ENCODE measurements at places on chromosomes 11 and 22. TPM values are rescaled to one million over a fixed set of nuclear protein-coding genes. Genes with fewer than 3 reads are reported as not detected.
A peak's percentile ranks its signal among the peaks of the same experiment; 100 is the strongest.

- DNase-seq = no peak
These were observed 21.5 kb downstream of the BIRC2 start for GRCh38 chr11:102368472-102368871.

DNA sequence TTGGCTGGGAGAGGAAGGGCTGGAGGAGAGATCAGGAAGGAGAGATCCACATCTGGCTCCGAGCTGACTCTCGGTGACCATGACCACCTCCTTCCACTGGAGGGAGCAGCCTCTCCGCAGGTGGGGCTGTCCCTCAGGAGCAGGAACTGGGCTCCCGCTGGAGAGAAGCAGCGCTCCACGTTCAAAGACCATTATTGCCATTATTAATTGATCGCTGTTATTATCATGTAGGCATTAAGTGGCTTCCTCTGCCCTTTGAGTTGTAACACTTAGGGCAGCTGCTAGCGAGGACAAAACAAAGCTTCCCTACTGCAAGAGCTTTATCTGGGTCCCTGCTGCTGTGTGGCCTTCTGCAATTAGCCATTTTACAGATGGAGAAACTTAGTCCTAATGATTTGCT is 251.9 kb downstream of the ST3GAL4 start:
- no peak for DNase-seq

- no peak for DNase-seq
These were observed 66.8 kb downstream of the CSTPP1 start for GRCh38 chr11:47003180-47003877.

GRCh38 chr11:8789864-8790263 is 107.3 kb downstream of the RPL27A start:
- no peak for DNase-seq

GRCh38 chr11:126816645-126817044 is 183.9 kb downstream of the KIRREL3 start:
- DNase-seq = no peak

DNA sequence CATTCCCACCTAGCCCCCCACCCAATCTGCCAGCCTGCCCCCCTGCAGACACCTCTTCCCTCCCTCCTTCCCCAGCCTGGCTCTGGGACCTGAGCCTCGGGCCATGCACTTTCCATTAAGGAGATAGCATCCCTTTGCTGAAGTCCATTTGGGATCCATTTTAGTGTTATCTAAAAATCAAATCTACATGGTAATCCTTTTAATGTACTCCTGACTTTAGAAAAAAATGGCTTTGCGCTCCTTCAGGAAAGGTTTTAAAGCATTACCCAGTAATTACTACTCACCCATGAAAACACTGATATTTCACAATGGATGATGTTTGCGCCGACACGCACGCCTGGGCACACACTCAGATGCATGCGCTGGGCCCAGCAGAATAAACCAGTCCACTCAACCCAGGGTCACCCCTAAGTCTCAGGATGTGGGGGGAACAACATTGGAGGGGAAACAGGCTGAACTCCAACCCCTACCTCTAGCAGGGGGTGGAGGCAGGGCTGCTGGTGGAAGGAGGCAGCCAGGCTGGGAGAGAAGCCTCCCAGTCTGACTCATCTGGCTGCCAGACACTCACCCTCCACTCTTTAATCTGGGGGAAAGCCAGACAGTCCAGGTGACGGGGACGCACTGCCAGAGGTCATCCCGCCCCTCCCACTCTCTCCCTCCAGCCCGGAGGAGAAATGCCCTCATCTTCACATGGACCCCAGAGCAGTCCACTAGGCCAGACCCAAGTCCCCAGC is 29.8 kb downstream of the LMO1 start:
- no peak for DNase-seq

DNA sequence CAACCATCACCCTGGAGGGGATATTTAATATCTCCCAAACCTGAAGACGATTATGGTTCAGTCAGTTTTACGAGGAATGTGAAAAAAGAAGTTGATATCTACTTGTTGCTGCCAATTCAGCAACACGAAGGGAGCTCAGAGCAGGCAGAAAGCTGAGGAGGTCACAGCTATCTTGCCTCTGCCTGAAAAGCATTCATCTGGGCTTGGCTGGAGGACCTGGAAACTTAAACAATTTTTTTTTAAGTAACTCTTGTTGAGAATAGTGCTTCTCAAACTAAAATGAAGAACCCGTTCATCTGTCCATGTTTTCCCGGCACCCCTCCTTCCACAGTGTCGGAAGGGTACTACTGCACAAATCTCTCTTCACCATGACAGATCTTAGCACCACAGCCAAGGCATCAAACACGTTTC is 98.9 kb downstream of the MICAL3 start:
- no peak for DNase-seq

DNA sequence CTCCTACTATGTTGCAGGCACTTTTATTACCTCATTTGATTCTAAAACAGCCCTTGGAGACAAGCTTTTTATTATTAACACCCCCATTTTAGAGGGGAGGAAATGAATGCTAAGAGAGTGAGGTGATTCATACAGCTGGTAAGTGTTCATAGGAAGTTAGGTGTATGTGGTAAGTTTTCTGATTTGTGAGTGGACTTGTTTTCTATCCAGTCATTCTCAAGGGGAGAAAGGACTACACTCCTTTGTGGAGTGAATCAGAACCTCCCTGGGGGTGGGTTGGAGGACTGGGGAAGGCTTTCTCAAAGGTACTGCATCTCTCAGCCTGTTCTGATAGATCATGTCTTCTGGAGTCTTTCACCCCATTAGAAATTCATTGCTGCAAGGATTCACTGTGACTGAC is 23.5 kb downstream of the PKNOX2 start:
- no peak for DNase-seq

MYBPC3 gene
- 0.32 TPM for total RNA-seq

- no peak for DNase-seq
These were observed 388.3 kb downstream of the BRD1 start for GRCh38 chr22:49439373-49439772.

- DNase-seq = no peak
These were observed 95.4 kb downstream of the TIMP3 start for GRCh38 chr22:32896891-32897290.

APOA4 gene
- not detected for total RNA-seq

- DNase-seq = no peak
These were observed 12.0 kb downstream of the ST14 start for GRCh38 chr11:130171534-130171933.

- DNase-seq = peak; percentile 77
These were observed 28.9 kb downstream of the CLMP start for GRCh38 chr11:123166071-123166559.

LUZP2 gene
- not detected for total RNA-seq

GRCh38 chr11:7418061-7418460 is 67.2 kb upstream of the OLFML1 start:
- DNase-seq = no peak

KRTAP5-9 gene
- not detected for total RNA-seq

APLNR gene
- total RNA-seq = not detected

GGT5 gene
- total RNA-seq = 18.0 TPM

GRCh38 chr22:47918276-47918921 is 1155.9 kb downstream of the TBC1D22A start:
- no peak for DNase-seq

DNA sequence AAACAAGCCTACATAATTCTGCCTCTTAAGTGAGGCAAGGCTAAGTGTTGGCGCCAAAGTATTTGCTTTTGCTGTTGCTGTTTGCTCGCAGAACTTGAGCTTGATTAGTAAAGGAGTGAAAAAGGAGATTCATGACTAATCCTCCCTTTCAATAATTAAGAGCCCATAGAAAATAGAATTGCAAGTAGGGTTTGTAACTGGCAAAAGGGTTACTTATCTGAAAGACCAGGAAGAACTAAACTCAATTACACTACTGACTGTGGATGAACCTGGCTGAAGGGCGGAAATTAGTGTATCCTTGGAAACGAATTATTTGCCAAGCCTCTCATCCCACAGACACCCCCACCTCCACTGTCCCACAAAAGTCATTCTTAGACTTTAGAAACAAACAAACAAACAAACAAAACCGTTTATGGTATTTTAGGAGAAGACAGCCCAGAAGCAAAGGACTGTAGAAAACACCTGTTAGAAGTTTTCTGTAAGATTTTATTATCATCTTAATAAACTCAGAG is 411 bp upstream of the EXPH5 start:
- DNase-seq = no peak

GRCh38 chr11:454043-454442 is 4.0 kb downstream of the PTDSS2 start:
- no peak for DNase-seq

DNA sequence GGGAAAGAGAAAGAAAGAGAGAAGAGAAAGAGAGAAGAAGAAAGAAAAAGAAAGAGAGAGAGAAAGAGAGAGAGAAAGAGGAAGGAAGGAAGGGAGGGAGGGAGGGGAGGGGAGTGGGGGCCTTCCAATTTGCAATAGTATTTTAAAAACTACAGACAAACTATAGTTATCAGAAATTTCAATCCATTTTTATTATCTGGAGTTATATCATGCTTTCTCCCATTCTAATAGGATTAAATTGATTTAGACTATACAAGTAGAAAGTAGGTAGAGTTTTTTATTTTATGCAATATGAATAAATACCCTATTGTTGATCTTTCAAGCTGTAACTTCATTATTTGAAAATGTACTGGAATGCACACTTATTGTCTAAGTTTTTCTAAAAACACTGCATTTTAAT is 70.2 kb upstream of the CEP126 start:
- DNase-seq = no peak

DNA sequence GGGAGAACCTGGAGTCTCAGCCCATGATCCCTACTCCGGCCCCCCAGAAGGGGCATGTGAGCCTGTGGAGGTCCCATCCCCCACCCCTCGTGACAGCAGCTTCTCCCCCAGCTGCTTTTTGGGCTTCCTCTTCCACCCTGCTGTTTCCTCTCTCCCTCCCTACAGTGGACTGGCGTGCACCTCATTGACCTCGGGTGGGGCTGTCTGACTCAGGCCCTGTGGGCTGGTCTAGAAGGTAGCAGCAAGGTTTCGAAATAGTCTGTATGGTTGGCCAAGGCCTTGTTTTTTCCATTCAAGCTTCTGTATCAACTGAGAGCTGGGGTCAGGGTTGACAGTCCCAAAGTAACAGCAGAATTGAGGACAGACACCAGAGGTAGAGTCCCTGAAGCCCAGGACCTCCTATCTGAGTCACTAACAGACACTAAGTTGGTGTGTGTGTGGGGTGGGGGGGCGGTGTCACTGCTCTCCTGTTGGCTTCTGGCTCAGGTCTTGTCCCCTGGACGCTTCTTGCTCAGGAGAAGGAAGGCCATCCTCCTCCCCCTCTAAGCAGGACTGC is 7.7 kb downstream of the SLC37A2 start:
- DNase-seq = peak; percentile 51

Data from ovary (tissue), 10 donors.